A549 treated with CORT108297 at 1 μM for 4 hours (cell line): ENCODE measurements at places on chromosomes 7 and 10. TPM values are rescaled to one million over a fixed set of nuclear protein-coding genes. Genes with fewer than 3 reads are reported as not detected.

TAC1 gene
- total RNA-seq: not detected in 5 replicates

SRGN gene
- 57.1 to 87.2 TPM (median 61.2 TPM) in 5 replicates for total RNA-seq

PTPRN2 gene
- 0.64 to 1.1 TPM (median 0.82 TPM) in 5 replicates for total RNA-seq

RSPH10B2 gene
- total RNA-seq: 0.04 to 0.10 TPM (median 0.07 TPM) in 5 replicates

FAM237B gene
- not detected in 5 replicates for total RNA-seq

KNDC1 gene
- total RNA-seq: 0.69 to 2.2 TPM (median 2.1 TPM) in 5 replicates

NPFFR1 gene
- total RNA-seq: not detected in 5 replicates

DYDC2 gene
- total RNA-seq: 0.05 to 0.07 TPM in 2 of 5 replicates, not detected in the others

DNAH11 gene
- total RNA-seq: 0.12 to 0.37 TPM (median 0.15 TPM) in 5 replicates

ADRB1 gene
- total RNA-seq: 0.59 to 0.94 TPM (median 0.78 TPM) in 5 replicates

BTBD16 gene
- 0.35 to 0.82 TPM (median 0.64 TPM) in 5 replicates for total RNA-seq

SPDYE5 gene
- total RNA-seq: not detected in 5 replicates

SH2B2 gene
- total RNA-seq: 2.6 to 4.2 TPM (median 3.6 TPM) in 5 replicates

KCNH2 gene
- 0.38 to 0.64 TPM (median 0.42 TPM) in 5 replicates for total RNA-seq

PLPP4 gene
- 0.05 to 0.08 TPM in 2 of 5 replicates, not detected in the others for total RNA-seq

PTPRZ1 gene
- not detected in 5 replicates for total RNA-seq

MOGAT3 gene
- not detected in 5 replicates for total RNA-seq

PIK3CG gene
- not detected in 5 replicates for total RNA-seq

NPY4R gene
- 28.7 to 50.0 TPM (median 40.4 TPM) in 5 replicates for total RNA-seq

BMPER gene
- 6.0 to 10.3 TPM (median 7.0 TPM) in 5 replicates for total RNA-seq

IGFBP1 gene
- 25.4 to 42.0 TPM (median 34.7 TPM) in 5 replicates for total RNA-seq

PDZD7 gene
- 0.48 to 1.4 TPM (median 0.92 TPM) in 5 replicates for total RNA-seq

HOXA3 gene
- total RNA-seq: 6.1 to 10.2 TPM (median 9.8 TPM) in 5 replicates

FGFBP3 gene
- total RNA-seq: 1.7 to 3.0 TPM (median 2.7 TPM) in 5 replicates

CRPPA gene
- total RNA-seq: 0.45 to 0.85 TPM (median 0.57 TPM) in 5 replicates

TMEM139 gene
- 0.75 to 1.4 TPM (median 1.2 TPM) in 5 replicates for total RNA-seq

ZNF736 gene
- 0.06 TPM in 1 of 5 replicates, not detected in the others for total RNA-seq

IRF5 gene
- total RNA-seq: 11.4 to 17.4 TPM (median 14.5 TPM) in 5 replicates

HABP2 gene
- 0.07 to 0.15 TPM (median 0.12 TPM) in 5 replicates for total RNA-seq

TBXAS1 gene
- 10.0 to 14.3 TPM (median 13.4 TPM) in 5 replicates for total RNA-seq

CCL26 gene
- total RNA-seq: 8.2 to 11.2 TPM (median 8.8 TPM) in 5 replicates

CTAGE4 gene
- total RNA-seq: not detected in 5 replicates

PHKG1 gene
- total RNA-seq: 0.31 to 0.83 TPM (median 0.65 TPM) in 5 replicates

C10orf67 gene
- 0.05 to 0.17 TPM (median 0.06 TPM) in 5 replicates for total RNA-seq
